ENCODE measurements at places on chromosomes 4 and X. TPM values are rescaled to one million over a fixed set of nuclear protein-coding genes. Genes with fewer than 3 reads are reported as not detected.

The CLTRN gene
- total RNA-seq, result not detected

The BCORL1 gene
- total RNA-seq, result 42.5 TPM

The MAGEA1 gene
- not detected for total RNA-seq

The PNMA6F gene
- not detected for total RNA-seq

The KLHL4 gene
- total RNA-seq, result 0.48 TPM

The TMEM150C gene
- 9.2 TPM for total RNA-seq

The CSN1S1 gene
- total RNA-seq, result 32.3 TPM

The GPM6B gene
- 2.3 TPM for total RNA-seq

The RIPPLY1 gene
- total RNA-seq, result not detected

The HMX1 gene
- not detected for total RNA-seq

The TRAPPC2 gene
- 7.2 TPM for total RNA-seq

The MTTP gene
- total RNA-seq, result 0.74 TPM

The MGST2 gene
- 53.7 TPM for total RNA-seq

The TLR2 gene
- total RNA-seq, result 81.6 TPM

The NUP62CL gene
- total RNA-seq, result not detected

The DCAF8L2 gene
- total RNA-seq, result not detected

The NUDT11 gene
- total RNA-seq, result 0.58 TPM

The AKAP14 gene
- total RNA-seq, result not detected

The FAM53A gene
- total RNA-seq, result 2.9 TPM

The GAGE1 gene
- total RNA-seq, result not detected

The IL2RG gene
- 5.8 TPM for total RNA-seq

The TCEAL4 gene
- 68.1 TPM for total RNA-seq

The DCAF4L1 gene
- total RNA-seq, result 0.35 TPM

The TMPRSS11F gene
- total RNA-seq, result not detected

The UGT2B11 gene
- not detected for total RNA-seq

The JADE3 gene
- total RNA-seq, result 7.2 TPM

The MAD2L1 gene
- total RNA-seq, result 1.5 TPM

The IQCM gene
- total RNA-seq, result not detected

The MEPE gene
- not detected for total RNA-seq

The DMRTC1 gene
- total RNA-seq, result not detected

The ITM2A gene
- 46.2 TPM for total RNA-seq

The SPACA5B gene
- total RNA-seq, result not detected

The IBSP gene
- total RNA-seq, result not detected

The FHIP1A gene
- 0.10 TPM for total RNA-seq

The DCAF12L2 gene
- not detected for total RNA-seq

The FGF2 gene
- total RNA-seq, result 39.1 TPM

The USP17L25 gene
- not detected for total RNA-seq

The TRIM60 gene
- not detected for total RNA-seq

The FABP2 gene
- 0.80 TPM for total RNA-seq

The EREG gene
- 4.1 TPM for total RNA-seq

The TMSB15A gene
- total RNA-seq, result not detected

The HPSE gene
- total RNA-seq, result 7.4 TPM

The PCDH18 gene
- 23.3 TPM for total RNA-seq

The RHOH gene
- total RNA-seq, result 3.9 TPM
